Stimulated activated CD8-positive, alpha-beta memory T cell treated with anti-CD3 and anti-CD28 coated beads, Interleukin-15, amount 100 ng/mL, for 4 hours (primary cell): ENCODE measurements at places on chromosomes 5 and 9.

- no peak for DNase-seq
These were observed 183.6 kb upstream of the MAP3K1 start for GRCh38 chr5:56631719-56632118.

- no peak for DNase-seq
These were observed 454.6 kb upstream of the TUSC1 start for GRCh38 chr9:26132746-26133312.

- DNase-seq: no peak
These were observed 53.0 kb downstream of the ZNF354C start for GRCh38 chr5:179113143-179113530.

DNA sequence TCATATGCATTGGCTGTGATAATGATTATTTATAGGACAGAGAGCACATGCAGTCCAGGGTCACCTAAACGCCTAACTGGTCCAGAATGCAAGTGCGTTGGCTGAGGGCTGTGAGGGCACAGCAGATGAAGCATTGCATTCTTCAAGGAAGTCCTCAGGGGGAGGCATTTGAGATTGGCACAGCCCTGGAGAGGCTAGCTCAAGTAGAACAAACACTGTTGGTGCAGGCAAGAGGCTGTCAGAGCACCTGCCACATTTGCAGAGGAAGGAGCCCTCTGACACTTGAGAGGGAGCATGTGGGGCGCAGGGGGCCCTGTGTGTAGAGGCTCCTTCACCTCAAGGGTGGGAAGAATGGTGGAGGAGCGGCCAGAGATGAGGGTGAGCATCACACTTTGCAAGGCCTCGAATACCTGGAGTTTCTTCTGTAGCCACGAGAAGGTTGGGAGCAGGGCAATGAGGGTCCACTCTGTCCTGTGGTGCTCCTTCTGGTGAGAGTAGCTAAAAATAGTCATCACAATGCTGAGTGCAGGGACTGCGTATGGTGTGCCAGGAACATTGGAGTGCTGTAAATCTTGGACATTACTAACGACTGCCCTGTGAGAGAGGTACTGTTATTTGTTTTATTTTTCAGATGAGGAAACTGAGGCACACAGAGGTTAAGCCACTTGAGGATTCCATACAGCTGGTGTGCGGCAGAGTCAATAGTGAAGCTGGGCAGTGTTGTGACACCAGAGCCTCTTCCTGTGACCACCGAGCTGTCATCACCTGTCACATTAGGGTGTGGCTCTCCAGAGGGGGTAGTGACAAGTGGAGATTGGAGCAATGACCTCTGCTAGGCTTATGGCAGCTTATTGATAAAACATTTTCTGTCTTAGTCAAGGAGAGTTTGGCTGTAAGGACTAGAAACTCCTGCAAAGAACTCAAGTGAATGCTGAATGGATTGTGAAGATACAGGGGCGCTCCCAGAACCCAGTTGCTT lies 100.2 kb downstream of the PIP5K1B start:
- DNase-seq: no peak

- DNase-seq: no peak
These were observed 46.7 kb downstream of the GARNL3 start for GRCh38 chr9:127311239-127311741.

DNA sequence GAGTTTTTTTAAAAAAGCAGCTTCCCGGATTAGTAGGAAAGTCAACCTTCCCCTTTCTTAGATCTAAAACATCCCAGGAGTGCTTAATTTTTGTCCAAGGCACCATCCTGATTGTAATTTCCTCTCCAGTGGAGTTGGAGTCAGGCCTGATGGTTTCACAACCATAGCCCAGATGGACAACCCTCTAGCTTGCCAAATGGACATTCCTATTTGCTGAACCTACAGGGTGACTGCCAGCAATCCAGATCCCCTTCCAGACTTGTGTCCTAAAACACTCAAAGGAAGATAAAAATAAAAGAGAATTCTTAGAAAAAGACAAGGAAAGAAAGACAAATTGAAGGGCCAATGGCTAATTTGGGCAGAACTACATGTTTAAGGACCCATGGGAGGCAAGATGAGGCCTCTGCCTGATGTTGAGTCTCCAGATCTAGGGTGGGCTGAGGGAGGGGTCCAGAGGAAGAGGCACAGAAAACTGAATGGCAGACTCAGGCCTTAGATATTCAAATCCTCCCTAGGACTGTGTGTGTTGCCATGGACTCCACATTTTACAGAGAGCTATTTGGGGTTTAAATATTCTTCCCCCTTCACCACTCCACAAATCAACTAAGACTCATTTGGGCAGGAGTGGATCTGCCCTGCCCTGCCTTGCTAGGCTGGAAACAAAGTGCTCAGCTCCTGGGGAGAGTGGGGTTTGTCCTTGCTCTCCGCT lies 38.5 kb upstream of the SLC44A1 start:
- no peak for DNase-seq

DNA sequence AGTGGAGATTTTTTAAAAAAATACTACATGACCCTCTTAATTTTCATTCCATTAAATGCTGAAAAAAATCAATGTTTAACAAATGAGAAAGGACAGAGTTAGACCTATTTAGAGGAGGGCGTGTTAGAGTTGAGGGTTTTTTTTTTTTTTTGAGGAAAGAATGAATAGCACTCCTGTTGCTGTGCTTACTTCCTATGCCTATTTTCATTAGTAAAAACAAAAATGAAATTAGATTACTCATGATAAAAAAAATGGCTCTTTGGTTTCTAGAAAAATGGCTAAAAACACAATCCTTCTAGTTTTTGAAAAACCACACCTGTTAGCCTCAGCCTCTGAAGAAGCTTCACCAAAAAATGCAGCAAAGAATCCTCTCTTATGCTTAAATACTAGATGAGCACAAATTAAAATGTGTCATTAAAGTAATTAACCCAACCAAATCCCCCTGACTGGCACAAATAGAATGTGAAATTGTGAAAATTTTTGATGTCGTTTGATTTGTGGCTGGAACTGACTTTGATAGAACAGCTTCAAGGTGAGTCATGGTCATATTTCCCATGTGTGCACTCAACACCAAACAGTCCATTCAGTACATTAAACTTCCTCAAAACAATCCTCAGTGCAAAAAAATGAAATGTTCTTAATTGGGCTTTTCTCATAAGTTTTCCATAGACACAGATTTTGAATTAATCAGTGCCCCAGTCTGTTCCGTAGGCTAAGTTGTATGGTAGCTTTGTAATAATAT lies 98.0 kb downstream of the MACIR start:
- DNase-seq: no peak

DNA sequence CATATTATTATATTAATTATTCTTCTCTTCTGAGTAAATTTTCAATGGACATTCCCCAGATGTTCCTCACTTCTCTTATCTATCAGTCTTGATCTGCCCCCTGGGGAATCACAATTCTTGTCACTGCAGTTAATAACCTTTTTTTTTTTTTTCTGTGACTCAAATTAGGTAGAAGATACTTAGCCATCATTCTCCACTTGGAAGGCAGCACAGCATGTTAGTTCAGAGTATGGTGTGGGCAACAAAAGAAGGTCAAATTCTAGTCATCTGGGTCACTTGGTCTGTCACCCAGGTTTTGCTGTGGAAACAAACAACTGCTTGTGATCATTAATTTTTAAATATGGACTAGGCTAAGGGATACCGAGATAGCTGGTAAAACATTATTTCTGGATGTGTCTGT lies 8.1 kb upstream of the MOB3B start:
- DNase-seq: no peak

DNA sequence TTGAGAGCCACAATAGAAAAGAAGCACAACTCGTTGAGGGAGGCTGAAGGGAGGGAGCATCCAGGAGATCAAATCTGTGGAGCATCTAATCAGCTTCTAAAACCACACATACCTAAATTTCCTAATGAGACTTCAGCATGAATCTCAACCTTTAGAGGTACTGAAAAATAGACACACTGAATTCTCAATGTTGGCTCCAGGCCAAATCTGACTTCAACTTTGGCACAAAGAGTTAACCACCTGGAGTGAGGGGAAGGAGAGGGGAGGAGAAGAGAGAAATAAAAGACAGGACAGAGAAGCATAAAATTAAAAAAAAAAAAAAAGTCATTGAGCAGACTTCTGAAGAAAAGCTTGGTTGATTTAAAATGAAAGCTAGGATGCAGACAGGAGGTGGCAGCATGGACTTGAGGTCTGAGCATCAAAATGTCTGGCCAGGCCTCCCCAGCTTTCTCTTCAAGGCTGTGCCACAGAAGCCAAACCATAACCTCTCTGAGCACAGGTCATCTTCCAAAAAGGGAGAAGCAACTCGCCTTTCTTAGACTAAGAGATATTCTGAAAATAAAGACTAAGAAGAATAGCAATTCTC lies 205.6 kb downstream of the DENND1A start:
- DNase-seq: no peak

- no peak for DNase-seq
These were observed 96.4 kb upstream of the COL5A1 start for GRCh38 chr9:134545215-134545542.

GRCh38 chr9:77954013-77954665 lies 77.5 kb downstream of the GNAQ start:
- DNase-seq: no peak

DNA sequence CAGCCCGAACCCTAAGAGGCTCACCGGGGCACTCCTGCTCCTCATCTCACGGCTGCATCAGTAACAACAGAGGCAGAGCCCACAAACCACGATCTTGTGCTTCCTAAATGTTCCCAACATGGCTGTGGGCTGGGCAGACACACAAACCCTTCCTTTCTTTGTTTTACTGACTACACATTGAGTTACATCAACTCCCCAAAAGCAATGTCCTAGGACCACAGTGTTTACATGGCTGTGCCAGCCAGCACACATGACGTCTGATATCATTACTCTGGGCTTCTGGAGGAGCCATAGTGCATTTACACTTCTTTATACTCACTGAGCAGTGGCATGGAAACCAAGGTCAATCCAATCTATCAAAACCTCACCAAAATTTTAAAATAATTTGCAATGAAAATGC lies 101.4 kb downstream of the LHFPL2 start:
- no peak for DNase-seq

DNA sequence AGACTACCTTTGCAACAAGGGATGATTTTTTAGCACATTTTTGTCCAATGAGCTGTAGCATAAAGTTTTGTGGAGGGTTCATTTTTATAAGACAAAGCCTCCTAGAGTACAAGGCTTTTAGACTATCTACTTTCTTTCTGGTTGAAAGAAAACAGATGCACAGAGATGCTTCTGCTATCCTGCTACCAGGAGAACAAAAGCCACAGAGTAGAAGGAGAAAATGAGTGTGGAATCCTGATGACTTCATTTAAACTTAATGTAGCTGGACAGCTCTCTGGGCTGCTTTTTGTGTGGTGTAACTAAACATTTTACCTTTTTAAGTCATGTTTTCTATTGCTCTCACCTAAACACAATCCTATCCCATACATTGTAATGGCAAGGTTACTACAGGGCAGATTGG lies 1009.4 kb downstream of the TLE1 start:
- DNase-seq: no peak

DNA sequence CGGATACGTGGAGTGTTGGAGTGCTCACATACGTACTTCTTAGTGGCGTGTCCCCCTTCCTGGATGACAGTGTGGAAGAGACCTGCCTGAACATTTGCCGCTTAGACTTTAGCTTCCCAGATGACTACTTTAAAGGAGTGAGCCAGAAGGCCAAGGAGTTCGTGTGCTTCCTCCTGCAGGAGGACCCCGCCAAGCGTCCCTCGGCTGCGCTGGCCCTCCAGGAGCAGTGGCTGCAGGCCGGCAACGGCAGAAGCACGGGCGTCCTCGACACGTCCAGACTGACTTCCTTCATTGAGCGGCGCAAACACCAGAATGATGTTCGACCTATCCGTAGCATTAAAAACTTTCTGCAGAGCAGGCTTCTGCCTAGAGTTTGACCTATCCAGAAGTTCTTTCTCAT lies 73.5 kb upstream of the OTULINL start:
- no peak for DNase-seq

DNA sequence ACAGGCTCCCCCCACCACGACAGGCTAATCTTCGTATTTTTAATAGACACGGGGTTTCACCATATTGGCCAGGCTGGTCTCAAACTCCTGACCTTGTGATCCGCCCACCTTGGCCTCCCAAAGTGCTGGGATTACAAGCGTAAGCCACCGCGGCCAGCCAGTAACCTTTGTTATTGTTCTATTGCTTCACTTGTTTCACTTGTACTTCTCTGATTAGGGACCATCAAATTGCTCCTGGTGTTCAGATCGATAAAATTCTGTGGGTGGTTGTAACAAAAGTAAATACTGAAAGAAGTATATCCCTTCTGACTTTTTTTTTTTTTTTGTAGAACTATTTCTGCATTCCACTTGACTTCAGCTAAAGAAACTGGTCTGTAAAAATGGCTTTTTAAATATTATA lies 445.5 kb upstream of the CDH10 start:
- no peak for DNase-seq

DNA sequence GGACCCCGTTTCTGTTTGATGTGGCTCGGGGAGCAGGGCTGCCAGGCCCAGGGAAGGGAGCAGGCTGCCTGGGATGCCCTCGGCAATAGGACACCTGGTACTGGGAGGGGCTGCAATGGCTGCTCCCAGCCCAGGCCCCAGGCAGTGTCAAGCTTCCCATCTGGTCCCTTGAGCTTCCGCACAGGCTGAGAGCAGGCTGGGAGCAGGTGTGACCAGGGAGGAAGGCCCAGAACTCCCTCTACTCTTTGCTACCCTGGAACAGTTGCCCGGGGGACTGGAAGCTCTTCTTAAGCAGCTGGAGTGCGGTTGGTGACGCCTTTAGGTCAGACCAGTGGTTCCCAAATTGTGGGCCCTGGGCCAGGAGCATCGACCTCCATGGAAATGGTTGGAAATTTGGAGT lies 186.9 kb downstream of the GADD45G start:
- no peak for DNase-seq

- no peak for DNase-seq
These were observed 37.7 kb downstream of the UBAP2 start for GRCh38 chr9:34010979-34011378.

DNA sequence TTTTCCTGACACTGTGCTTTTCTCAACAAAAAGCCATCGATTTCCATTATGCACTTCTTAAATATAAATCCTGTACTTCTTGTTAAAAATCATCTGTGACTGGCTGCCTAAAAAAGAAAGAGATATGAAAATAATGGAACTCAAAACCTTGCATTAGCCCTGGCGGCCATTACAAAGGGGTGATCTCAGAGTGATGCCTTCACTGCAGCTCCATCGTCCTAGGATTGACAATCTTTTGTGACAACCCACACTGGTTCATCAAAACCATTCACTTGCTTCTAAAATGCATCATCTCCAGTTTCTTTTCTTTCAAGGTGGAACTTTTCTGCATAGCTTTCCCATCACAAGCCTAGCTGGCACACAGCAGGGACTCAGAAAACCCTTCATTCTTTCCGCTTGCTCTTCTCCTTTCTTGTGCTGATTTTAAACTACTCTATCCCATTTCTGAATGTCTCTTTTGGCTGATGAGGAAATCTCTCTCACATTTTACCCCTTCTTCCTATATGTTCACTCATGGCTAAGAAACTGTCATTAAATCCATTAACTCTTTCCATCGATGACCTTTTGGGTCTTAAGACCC lies 351.9 kb downstream of the GLIS3 start:
- no peak for DNase-seq

GRCh38 chr9:95127249-95128176 lies 190.0 kb downstream of the FANCC start:
- DNase-seq: peak; percentile 21

- peak; percentile 17 for DNase-seq
These were observed 16.7 kb upstream of the MTMR12 start for GRCh38 chr5:32329395-32329834.

- DNase-seq: no peak
These were observed 273.5 kb upstream of the IRX2 start for GRCh38 chr5:3024976-3025375.
